CD4-positive, alpha-beta T cell treated with Interleukin-21 for 1 hour (primary cell): ENCODE measurements at places on chromosomes 16 and 17.

- no peak for DNase-seq
These were observed 387.8 kb upstream of the SALL1 start for GRCh38 chr16:51538707-51539498.

GRCh38 chr16:64269756-64270155 lies 852.1 kb downstream of the CDH11 start:
- no peak for DNase-seq

DNA sequence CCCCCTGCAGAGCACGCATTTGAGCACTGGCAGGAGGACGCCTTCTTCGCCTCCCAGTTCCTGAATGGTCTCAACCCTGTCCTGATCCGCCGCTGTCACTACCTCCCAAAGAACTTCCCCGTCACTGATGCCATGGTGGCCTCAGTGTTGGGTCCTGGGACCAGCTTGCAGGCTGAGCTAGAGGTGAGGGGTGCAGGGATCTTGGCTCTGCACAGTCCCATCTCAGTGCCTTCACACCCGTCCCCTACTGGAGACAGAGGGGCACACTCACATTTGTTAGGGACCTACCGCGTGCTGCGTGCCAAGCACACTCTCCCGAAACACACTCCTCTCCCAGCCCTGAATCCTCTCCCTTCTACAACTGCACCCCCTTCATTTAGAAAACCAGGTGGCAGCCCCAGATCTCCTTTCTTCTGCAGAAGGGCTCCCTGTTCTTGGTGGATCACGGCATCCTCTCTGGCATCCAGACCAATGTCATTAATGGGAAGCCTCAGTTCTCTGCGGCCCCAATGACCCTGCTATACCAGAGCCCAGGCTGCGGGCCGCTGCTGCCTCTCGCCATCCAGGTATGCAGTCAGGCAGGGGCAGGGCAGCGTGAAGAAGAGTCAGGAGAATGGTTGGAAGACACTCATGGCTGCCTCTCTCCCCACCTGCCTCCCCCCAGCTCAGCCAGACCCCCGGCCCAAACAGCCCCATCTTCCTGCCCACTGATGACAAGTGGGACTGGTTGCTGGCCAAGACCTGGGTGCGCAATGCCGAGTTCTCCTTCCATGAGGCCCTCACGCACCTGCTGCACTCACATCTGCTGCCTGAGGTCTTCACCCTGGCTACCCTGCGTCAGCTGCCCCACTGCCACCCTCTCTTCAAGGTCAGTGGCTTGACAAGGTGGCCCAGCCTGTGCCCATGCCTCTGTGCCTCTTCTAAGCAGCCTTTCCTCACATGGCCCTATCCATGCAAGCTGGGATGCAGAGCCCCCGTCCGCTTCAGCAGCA lies 6.3 kb downstream of the ALOX15B start:
- no peak for DNase-seq

- no peak for DNase-seq
These were observed 6.9 kb upstream of the SLC13A2 start for GRCh38 chr17:28466521-28467048.

GRCh38 chr17:75152922-75153779 lies 1.2 kb downstream of the JPT1 start:
- DNase-seq: peak; percentile 32

DNA sequence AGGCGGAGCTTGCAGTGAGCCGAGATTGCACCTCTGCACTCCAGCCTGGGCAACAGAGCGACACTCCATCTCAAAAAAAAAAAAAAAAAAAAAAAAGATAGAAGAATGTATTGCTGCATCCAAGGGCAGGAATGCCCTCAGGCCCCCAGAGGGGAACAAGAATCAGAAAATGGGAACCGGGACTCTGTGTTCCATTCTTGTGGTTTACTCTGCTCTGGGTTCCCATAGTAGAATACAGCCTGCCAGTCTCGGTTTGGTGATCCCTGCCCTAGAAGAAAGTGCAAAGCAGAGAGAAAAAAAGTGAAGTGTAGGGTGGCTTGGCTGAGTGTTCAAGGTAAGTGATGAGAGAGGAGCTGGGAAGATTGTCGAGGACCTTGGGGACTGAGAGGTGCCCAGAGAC lies 27.4 kb upstream of the KDM6B start:
- DNase-seq: peak; percentile 5

DNA sequence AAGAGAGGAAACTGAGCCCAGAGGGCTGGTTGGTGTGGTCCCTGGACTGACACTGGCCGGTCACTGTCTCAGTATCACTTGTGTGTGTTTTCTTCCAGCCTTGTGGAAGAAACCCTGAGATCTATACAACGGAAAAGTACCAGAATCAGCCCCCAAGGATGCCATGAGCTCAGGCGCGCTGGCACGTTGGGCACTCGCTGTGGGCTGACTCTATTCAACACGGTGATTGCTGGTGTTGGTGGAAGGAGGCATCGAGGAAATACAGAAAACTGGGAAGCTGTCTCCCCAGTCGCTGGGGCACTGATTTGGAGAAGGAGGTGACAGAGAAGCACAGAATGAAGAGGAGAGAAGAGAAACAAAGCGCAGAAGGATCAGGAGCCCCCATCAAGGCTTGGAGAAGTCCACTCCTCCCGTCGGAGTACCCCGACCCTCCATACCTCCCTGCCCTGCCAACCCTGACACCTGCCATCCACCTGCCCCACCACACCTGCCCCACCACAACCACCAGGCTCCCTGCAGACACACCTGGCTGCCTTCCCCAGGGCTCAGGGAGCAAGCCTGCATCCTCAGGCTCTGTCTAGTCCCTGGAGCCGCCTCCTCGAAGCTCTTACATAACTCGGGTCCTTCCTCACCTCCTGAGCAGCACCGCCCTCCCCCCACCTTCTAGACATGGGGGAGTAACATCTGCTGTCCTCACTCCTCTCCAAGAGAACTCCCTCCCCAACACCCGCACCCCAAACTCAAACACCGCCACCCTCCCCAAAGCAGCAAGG lies 66.5 kb downstream of the RBFOX3 start:
- no peak for DNase-seq

- no peak for DNase-seq
These were observed 575.0 kb downstream of the CDH13 start for GRCh38 chr16:83201748-83202147.

DNA sequence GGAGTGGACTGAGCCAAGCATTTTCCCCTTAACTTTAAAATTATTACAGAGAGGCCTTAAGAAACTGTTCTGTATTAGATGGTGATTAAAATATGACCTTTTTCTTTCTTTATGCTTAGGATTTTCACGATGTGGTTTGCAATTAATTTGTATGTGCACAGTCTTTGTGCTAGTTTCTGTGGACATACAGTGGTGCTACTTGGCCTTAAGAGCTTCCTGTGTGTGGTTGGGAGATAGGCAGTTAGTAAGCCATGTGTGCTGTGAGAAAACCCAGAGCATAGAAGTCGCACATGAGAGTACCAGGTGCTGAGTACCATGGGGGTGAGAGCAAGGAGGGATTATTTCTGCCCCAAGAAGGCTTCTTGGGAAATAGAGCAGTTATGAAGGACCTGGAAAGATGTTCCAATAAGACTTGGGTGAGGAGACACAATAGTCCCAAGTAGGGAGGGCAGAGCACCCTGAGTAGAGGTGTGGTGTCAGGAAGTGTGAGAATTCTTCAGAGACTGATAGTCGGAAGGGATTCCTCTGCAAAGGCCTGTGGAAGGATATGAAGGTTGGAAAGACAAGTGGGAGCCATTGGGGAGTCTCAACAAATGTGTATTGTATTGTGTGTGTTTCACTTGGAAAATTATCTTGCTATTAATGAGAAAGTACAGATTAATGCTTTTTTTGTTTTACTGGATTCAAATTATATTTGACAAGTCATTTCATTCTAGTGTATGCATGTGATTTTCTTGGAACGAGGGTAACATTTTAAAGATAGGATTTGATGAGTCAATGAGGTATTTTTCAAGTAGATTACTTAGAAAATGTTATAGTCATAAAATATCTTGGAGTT lies 239.9 kb downstream of the PRKCA start:
- DNase-seq: no peak

DNA sequence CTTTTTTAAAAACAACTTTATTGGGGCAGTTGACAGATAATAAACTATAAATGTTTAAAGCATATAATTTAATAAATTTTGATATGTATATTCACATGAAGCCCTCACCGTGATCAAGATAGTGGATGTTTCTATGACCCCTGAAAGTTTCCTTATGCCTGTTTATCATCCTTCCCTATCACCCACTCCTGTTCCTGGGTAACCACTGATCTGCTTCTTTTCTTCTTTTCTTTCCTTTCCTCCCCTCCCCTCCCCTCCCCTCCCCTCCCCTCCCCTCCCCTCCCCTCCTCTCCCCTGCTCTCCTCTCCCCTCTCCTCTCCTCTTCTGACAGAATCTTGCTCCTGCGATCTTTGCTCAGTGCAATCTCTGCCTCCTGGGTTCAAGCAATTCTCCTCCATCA lies 193.7 kb upstream of the CDH13 start:
- DNase-seq: no peak

DNA sequence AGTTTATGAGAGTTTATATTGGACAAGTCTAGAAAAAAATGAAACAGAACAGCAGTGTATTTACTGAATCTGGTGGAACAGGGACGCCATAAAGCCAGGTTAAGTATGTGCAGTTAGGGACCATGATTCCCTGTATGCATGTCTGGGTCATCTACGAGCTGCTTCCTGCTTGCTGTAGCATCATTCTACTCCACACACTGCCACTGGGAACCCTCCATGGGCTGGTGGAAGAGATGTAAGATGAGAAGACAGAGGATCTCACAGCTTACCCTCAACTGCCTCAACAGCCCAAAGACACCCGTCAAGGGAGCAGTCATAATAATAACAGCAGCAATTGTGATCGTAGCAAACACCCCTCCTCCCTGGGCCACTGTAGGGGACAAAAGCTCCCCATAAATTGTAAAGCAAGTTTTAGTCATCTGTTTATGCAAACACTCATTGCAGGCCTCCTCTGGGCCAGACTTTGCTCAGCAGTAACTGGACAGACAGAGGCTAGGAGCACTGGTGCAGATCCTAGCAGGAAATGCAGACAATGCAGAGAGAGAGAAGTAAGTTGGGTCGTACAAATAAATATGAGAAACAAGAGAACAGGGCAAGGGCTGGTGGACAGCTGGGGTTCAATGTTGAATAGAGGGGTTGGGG lies 188.0 kb downstream of the SOX9 start:
- no peak for DNase-seq

GRCh38 chr17:67884741-67885140 lies 59.4 kb downstream of the BPTF start:
- DNase-seq: no peak
